DMS153 (cell line): ENCODE measurements at places on chromosomes 3 and 15.
A peak's percentile ranks its signal among the peaks of the same experiment; 100 is the strongest.

DNA sequence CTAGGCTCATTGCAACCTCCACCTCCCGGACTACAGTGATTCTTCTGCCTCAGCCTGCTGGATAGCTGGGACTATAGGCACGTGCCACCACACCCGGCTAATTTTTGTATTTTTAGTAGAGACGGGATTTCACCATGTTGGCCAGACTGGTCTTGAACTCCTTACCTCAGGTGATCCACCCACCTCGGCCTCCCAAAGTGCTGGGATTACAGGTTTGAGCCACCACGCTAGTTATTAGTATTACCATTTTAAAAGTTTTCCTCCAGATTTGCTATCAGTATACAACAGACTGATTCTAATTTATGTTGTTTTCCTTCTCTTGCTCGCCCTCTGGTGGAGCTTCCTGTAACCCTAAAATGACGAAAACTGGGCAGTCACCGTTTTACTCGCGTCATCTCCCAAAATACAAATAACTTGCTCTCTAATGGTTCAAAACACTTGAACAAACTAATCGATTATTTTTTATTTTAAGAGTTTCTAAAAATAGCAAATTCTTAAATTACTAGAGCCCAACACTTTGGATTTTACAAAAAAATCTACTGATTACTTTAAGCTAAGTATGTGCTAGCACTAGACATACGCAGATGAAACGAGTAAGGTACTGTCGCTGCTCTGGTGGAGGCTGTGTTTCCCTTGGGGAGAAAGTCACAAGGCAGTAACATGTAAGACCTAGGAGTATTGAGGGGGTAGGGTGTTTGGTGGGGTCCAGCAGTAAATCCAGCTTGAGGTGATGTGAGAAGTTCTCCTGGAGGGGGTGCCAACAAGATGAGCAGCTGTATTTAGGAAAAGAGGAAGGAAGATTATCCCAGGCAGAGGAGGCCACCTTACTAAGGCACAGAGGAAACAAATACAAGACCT lies 203.3 kb downstream of the MBNL1 start:
- DNase-seq = peak; percentile 49

GRCh38 chr3:152291649-152292066 lies 22.9 kb downstream of the MBNL1 start:
- no peak for DNase-seq

DNA sequence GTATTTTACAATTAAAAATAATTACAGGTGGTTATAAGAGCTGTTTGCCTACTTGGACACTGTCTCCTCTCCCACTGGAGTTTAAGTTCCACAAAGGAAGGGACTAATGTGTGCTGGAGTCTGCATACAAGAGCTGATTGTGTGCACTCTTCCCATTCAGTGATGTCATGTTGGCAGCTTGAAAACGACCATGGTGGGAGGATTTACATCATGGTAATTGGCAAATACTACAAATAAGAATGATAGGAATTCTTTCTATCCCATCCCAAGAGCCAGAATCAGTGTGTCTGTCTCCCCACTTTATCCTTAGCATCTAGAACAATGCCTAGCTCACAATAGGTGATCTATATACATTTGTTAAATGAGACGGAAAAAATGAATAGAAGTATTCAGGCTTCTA lies 14.1 kb downstream of the ITGA11 start:
- DNase-seq = no peak

DNA sequence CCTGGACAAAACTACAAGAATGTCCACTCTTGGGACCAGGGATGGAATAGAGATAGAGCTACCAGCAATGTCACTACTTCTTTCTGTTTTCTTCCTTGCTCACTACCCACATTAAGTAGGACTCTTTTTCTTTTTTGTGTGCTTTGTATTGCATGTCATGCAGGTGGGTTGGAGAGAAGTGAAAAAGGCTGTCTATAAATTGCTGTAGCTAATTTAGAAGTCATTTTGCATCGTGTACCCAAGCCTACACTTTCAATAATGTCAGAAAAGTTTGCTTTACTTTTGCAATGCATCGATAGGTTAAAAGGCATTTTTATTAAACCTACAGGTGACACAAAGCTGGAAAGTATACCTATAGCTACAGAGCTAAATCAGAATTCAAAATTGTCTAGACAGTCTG lies 58.9 kb downstream of the GTF2E1 start:
- no peak for DNase-seq

DNA sequence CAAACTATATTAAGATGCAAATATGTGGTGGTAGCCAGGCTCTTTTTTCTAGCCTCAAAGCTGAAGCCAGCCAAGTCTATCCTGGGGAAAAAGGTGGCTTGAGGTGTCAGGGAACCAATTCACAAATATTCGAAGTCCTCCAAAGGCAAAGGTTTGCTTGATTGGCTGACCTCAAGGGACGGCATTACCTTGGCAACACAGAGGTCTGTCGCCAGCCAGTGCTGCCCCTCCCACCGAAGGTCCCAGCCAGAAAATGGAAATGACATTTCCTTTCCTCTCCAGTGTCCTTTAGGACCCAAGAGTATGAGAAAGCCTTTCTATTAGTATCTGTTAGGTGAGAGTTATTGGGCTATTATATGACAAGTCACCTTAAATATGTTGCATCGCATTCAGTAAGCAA lies 96.0 kb upstream of the LIMD1 start:
- DNase-seq = no peak

DNA sequence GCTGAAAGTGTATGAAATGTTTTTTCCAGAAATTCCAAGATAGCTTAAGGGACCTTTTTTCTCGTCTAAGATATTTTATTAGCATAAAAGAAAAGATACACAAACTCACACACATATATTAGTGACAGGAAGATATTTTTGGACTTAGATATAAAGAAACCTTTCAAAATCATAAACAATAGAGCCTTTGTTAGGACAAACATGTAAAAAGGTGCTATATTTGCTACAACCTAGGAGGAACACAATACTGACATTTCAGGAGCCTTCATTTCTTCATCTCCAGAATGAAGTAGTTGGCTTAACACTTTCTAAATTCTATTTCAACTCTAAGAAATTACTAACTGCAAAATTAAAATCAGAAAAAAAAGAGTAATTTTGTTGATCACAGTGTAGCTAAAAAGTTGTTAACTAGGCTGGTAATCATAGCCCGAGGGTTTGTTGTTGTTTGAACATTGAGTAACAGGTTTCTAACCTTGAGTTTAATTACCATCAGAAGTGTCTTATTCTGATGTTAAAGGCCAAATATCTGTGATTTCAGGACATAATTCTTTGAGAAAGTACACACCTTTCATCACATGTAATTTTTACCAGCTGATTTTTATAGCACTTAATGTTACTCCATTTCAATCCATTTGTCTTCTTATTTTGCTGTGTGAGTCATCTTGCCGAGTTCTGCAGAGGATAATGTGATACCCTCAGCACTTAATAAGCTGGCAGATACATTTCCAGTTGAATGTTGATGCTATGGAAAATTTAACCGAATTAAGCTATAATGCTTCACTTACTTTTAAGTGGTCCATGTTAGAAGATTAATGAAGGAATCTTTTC lies 97.3 kb downstream of the MBNL1 start:
- DNase-seq = no peak

- no peak for DNase-seq
Measured at GRCh38 chr3:49300595-49300994, 23.6 kb upstream of the C3orf62 start.

DNA sequence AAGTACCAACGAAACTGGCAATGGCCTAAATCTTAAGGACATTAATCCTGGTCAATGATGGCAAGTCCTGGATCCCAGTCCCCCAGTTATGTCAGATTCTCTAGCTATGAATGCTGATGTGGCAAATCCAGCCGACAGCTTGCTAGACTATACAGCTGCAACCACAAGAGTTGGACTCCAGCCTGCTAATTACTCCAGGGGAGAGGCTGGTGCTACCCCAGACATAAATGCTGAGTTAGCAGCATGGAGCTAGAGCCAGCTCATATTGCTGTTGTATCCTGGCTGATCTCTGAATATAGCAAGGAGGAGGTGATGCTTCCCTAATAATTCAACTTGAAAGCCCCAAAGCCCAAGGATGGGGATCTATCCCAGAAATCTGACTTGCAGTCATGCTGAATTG lies 207.1 kb downstream of the LRRN1 start:
- no peak for DNase-seq

DNA sequence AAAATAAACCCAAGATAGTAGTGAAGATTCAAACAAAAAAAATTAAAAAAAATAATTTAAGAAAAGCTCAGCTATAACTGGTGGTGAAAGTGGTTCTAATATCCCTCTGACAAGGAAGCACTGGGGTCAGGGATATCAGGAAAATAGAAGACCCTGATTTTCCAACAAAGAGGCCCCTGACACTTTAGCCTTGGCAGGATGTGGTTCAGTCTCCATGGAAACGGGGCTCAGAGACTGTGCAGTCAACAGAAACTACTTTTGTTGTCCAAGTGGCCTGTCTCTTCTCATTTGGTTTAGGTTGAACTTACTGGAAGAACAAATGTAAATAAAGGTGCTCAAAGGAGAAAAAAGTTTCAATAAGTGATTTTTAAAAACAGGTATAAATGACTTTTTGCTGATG lies 27.2 kb downstream of the INTS14 start:
- no peak for DNase-seq

DNA sequence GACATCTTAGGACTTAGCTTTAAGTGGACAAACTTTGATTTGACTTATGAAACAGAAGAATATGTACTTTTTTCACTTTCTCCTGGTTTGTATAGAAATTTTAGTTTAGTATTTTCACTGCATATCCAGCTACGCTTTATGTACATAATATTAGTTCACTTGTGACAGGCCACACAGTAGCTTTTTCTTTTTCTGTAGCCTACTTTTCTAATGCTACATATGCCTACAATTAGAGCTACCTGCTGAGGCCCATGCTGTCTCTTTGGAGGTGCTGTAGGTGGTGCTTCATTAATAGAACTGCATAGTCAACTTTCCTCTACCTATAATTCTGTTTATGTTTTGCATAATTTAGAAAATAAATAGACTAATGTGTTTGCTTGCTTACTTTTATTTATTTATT lies 191.6 kb downstream of the NLGN1 start:
- DNase-seq = no peak

DNA sequence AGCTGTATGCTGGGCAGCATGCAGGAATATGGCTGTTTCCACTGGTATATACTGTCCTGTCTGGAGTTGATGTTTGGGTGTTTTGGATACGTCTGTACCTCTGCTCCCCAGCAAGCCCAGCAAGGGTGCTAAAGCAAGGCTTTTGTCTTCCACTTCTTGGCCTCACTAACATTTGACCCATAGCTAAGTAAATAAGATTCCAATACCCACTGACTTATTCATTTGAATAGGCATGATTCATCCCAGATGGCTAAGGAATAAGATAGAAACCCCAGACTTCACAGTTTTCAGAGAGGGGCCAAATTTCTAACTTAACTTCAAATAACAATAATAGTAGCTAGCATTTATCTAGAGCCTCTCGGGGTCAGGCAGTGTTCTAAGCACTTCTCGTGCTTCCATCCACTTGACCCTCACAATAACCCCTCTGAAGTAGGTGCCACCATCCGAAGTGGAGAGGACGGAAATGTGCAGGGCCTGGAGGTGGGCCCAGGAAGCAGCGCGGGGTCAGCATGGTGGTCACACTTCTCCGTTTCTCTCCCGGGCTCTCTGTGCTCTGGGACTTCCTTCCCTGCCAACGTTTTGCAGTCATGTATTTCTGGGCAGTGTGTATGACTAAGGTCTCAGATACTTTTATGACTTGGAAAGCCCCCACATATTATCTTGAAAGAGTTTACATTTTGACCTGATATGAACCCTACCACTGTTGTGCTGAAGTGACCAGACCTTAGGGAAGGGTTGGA lies 39.3 kb downstream of the LRRK1 start:
- no peak for DNase-seq

DNA sequence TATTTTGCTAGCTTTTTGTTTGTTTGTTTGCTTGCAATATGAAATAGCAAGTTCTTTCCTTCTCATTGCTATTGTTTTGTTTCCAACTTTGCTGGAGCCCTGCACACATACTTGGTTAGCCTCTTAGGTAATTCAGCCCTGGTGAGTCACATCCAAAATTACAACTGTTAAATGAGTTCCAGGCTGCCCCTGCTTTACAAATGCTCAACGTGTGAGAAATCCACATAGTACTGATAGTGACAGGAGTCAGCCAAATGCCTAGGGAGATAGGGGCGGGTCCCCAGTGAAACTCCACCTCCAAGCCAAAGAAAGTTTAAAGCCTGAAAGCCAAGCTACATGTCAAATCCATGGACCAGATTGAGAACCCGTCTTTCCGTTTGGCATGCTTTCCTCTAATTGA lies 81.3 kb upstream of the RNF7 start:
- DNase-seq = no peak

DNA sequence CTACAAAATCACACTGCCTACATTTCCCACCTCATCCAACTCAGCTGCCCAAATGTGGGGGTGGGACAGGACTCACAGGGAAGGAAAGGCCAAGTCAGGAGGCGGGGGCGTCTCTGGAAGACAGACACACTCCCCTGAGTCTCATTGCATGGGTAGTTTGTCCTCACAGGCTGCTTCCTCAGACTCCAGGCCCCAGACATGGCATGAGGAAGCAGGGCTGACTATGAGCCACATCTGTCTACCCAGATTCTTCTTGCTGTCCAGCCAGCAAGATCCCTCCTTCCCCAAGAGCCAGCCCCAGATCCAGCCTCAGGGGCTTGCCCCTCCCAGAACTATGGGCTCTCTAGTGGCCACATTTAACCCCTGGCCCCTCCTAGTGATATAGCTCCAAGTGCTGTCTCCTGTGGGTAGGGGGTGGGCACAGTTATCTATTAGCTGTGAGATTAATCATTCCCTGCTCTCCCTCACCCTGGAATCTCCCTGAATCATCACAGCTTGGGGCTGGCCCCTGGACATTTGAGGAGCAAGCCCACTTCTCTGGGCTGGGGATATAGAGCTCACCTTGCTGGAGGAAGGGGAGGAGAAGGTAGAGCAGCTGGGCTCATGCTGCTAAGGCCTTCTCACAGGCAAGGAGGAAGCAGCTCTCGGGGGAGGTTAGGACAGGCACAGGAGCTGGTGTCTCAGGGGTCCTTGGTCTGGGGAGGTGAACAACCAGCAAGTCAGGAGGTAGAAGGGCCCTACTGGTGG lies 2.1 kb upstream of the CCDC33 start:
- no peak for DNase-seq

GRCh38 chr3:23159929-23160328 lies 43.2 kb upstream of the UBE2E2 start:
- no peak for DNase-seq

DNA sequence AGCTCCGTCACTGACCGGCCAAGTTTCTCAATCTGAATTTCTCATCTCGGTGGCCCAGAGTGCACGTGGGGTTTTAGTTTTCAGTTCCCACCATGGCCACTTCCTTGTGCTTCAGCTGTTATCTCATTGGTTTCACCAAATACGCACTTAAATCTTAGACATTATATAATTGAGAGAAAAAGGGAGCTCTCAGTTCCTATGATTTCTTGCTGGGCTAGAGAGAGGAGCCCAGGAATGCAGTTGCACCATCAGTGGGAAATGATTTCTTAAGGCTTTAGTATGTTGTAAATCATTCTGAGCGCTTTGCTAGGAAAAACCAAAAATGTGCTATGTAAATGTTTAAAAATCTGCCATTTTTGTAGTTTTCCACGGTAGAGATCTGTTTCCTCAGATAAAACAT lies 53.2 kb downstream of the OXNAD1 start:
- DNase-seq = no peak

- DNase-seq = no peak
Measured at GRCh38 chr15:26773917-26774316, 1.1 kb upstream of the GABRB3 start.

GRCh38 chr3:127451321-127451720 lies 139.2 kb downstream of the TPRA1 start:
- no peak for DNase-seq

GRCh38 chr3:106466881-106467280 lies 598.1 kb upstream of the CBLB start:
- no peak for DNase-seq
